ENCODE measurements at places on chromosomes 4 and X.

GRCh38 chr4:60611762-60612496 lies 588.2 kb upstream of the ADGRL3 start:
- no peak for DNase-seq

GRCh38 chr4:38641811-38642210 lies 22.2 kb upstream of the KLF3 start:
- no peak for DNase-seq

- DNase-seq, result no peak
Observed at GRCh38 chr4:112403101-112403945, 106.2 kb downstream of the ALPK1 start.

DNA sequence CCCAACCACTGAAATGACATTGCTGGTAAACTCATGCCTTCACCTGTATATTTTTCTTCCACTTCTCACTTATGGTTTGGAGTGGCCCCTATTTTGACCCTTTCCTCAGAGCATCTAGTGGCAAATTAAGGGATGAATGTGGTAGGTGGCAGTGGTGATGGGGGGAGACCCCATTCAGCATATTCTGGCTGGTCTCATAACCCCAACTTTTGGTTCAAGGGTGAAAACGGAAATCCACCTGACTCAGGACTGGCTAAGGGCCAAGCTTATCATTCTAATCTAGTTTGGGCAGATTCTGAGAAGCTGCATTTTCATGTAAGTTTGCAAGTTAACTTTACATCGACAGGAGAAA lies 47.0 kb upstream of the NSUN7 start:
- DNase-seq, result no peak

DNA sequence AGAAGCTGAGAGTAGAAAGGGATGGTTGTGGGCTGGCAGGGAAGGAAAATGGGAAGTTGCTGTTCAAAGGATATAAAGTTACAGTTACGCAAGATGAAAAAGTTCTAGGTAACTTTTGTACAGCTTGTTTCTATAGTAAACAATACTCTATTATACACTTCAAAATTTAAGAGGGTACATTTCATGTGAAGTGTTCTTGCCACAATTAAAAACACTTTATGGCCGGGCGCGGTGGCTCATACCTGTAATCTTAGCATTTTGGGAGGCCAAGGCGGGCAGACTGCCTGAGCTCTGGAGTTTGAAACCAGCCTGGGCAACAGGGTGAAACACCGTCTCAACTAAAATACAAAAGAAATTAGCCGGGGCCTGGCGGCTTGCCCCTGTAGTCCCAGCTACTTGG lies 623.6 kb downstream of the STIM2 start:
- no peak for DNase-seq

DNA sequence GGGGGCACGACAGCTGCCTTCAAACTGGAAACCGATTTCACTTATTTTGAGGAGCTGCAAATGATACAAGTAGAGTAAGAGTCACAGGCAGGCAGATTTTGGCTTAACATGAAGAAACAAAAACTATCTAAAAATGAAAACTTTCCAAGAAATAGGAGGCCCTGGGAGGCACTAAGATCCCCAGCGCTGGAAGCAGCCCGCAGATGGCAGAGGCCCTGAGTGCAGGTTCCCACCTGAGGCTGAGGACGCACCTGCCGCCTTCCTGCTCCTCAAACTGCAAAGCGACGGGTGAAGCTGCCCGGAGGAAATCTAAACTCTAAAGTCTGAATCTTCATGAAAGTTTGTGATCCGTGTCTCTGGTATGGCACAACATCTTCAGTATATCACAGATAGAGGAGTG lies 138.7 kb downstream of the AFAP1 start:
- DNase-seq, result no peak

DNA sequence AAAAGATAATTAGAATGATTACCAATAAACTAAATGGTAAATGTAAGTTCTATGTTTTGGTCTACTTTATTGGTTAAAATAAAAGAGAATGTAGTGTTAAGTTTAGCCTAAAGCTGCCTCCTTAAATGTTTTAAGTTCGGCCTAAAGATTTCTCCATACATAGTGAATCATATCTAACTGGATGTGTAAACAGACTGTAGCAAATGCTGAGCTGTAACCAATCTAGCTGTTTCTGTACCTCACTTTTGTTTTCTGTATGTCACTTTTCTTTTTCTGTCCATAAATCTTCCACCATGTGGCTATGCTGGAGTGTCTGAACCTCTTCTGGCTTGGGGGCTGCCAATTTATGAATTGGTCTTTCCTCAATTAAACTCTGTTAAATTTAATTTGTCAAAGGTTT lies 121.2 kb downstream of the TBCK start:
- no peak for DNase-seq

GRCh38 chrX:136227948-136228838 lies 23.0 kb downstream of the MAP7D3 start:
- DNase-seq, result no peak

DNA sequence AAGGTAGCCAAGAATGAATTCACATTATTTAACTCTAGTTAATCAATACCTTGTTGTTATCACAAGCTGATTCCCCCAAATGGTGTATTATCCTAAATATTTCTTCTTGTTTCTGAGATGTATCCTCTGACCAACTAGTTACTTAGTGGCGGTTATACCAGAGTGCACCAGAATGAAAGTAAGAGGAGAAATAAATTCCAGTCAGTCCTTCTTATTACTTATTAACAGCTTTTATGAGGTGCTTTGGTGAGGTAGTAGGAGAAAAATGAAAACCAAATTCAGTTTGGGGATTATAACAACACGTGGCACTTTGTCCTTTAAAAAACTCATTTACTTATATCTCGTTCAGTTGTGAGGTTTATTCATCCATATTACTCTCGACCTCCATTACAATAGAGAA lies 101.9 kb downstream of the AMMECR1 start:
- DNase-seq, result no peak

- no peak for DNase-seq
Observed at GRCh38 chr4:3329887-3330286, 37.1 kb downstream of the RGS12 start.

- no peak for DNase-seq
Observed at GRCh38 chrX:109716431-109717028, 16.5 kb downstream of the ACSL4 start.

DNA sequence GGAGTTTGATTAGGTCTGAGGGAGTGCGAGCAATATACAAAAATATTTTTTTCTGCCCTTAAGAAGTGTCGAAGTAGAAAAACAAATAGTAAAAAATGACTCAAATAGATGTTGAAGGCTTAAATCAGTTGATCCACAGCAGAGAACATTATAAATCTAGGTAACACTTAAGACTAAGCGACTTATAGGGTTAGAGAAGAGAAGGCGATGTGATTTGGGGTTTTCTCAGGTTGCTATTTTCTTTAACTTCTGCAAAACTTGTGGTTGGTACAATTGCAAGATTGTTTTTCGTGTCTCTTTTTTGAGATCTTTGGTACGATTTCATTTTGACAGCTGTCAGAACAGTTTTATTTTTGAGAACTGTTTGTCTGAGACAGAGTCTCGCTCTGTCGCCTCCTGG lies 1479.5 kb downstream of the PCDH7 start:
- DNase-seq, result no peak

- peak; percentile 18 for DNase-seq
Observed at GRCh38 chr4:156476359-156476758, 495.2 kb downstream of the PDGFC start.

DNA sequence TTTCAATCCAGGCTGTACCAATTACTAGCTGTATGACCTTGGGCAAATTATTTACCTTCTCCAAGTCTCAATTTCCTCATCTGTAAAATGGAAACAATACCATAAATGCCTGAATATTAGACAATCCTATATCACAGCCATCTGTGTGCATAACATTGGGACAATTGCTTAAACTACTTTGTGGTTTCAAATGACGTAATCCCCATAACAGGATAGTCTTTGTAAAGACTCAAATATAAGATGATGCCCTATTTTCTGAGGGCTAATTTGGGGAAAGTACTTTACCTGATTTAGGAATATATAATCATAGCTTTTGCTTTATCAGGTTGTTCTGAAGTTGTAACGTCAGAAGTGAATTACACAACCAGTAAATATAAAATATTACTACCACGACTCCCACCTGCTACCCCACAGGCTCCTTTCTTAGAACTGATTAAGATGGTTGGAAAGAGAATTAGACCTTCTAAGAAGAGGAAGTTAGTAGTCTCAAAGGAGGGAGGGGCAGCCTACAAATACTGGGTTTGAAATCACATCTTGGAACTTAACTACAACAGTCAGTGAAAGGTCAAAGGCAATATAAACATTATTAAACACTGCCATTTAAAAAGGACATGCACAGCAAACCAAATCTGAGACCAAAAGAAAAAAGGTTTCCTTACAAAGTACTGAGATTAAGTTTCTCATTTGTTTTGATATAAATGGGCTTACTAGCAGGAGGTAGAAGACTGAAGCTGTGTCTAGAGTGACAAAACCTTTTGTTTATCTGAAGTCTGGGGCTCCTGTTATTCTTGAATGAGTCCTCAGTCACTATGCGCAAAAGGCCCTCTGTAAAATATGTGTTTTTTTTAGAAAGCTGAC lies 215.0 kb downstream of the SCFD2 start:
- DNase-seq, result peak; percentile 3

GRCh38 chr4:114038762-114039387 lies 59.4 kb upstream of the ARSJ start:
- no peak for DNase-seq

- DNase-seq, result peak; percentile 63
Observed at GRCh38 chr4:69881173-69881773, 21.3 kb upstream of the SULT1E1 start.

DNA sequence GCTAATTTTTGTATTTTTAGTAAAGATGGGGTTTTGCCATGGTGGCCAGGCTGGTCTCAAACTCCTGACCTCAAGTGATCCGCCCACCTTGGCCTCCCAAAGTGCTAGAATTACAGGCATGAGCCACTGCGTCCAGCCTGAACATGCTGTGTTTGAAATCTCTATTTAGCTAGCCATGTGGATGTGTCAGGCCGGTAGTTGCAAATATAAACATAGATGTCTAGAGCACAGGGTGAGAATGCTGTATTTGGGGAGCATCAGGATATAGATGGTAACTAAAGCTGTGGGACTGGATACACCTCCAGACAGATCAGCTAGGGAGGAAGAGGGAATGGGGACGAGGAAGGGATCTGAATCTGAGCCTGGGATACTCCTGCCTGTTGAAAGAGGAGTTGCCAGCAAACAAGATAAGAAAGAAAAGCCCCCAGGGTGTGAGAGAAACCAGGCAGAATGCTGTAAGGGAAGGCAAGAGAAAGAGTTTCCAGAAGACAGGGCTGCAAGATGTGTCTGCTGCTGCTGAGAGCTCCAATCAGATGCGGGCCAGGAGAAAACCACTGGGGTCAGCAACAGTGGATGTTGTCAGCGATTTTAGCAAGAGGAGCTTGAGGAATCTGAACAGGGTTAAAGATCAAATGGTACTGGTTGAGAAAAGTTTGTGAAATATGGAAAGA lies 177.4 kb downstream of the PALLD start:
- no peak for DNase-seq

- DNase-seq, result no peak
Observed at GRCh38 chrX:119236623-119237561, 807 bp downstream of the PGRMC1 start.

GRCh38 chr4:48047896-48048295 lies 31.3 kb downstream of the NIPAL1 start:
- no peak for DNase-seq

DNA sequence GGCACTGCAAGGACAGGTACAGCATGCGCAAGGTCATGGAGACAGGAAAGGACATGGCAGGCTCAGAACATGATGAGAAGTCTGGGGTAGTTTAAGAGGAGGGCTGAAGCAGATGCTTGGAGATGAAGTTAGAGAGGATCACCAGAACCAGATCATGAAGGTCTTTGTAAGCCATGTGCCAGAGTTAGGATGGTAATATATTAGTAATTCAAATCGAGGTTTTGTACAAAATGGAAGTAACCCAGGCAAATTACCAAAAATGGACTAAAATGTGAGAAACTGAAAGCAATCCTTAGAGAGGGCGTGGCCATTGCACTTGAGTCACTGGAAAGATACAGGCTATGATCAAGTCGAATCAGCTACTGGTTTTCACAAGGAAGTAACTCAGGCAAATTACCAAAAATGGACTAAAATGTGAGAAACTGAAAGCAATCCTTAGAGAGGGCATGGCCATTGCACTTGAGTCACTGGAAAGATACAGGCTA lies 13.5 kb downstream of the RXFP1 start:
- peak; percentile 96 for DNase-seq

- no peak for DNase-seq
Observed at GRCh38 chrX:45421806-45422205, 221.1 kb upstream of the DIPK2B start.

DNA sequence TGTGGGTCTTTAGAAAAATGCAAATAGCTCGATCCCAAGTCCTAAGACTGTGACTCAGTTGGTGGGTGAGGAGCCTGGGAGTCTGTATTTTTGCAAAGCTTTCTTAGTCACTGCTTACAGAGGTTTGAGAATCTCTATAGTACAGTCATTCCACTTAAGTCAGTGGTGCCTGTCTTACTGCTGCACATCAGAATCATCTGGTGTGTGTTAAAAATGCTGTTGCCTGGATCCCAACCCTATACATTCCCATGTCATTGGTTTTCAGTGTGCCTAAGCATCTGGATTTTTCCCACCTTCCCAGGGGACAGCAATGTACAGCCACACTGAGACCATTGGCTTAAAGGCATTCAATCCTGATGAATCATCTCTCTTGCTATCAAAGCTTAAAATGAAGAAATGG lies 21.0 kb upstream of the GEMIN8 start:
- DNase-seq, result no peak

DNA sequence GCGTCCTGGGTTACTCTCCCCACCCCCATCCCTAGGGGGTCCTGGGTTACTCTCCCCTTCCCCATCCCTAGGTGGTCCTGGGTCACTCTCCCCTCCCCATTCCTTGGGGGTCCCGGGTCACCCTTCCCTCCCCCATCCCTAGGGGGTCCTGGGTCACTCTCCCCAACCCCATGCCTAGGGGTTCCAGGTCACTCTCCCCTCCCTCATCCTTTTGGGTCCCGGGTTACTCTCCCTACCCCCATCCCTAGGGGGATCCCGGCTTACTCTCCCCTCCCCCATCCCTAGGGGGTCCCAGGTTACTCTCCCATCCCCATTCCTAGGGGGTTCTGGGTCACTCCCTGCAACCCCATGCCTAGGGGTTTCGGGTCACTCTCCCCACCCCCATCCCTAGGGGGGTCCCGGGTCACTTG lies 1.5 kb downstream of the ASMTL start:
- no peak for DNase-seq

GRCh38 chr4:794900-795725 lies 30.8 kb downstream of the CPLX1 start:
- no peak for DNase-seq

DNA sequence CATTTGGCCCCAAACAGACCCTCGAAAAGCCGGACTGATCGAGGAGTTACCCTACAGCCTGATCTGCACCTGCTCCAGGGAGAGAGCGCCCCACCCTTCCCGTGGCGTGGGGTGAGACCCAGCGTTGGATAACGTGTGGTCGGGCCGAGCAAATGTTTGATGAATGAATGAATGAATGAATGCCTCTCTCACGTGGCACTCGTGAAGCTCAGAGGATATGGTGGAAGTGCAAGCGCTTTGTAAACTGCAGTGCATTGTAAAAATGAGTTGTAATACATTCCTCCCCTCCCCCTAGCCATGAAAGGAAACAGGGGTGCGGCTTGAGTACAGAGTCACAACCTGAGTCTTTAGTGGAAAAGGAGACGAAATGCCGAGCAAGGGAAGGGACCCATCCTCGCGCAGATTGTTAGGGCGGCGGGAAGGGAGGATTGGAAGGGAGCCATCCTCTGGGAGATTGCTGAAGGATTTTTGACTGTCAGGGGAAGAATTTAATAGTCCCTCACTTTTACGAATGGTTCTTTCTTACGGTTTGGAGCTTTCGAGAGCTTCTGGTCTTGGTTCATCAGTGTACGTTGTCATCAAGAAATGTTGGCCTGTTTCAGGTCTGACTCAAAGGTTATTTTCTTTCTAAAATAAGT lies 772 bp upstream of the FBXW7 start:
- peak; percentile 37 for DNase-seq
